Activated naive CD4-positive, alpha-beta T cell treated with anti-CD3 and anti-CD28 coated beads, Interleukin-2, amount 50 U/mL, for 16 hours (primary cell): ENCODE measurements at places on chromosomes 16 and 17.
A peak's percentile ranks its signal among the peaks of the same experiment; 100 is the strongest.

- no peak for DNase-seq
Observed at GRCh38 chr16:71473891-71474290, 11.8 kb upstream of the ZNF23 start.

- no peak for DNase-seq
Observed at GRCh38 chr16:50066482-50067289, 916 bp downstream of the HEATR3 start.

DNA sequence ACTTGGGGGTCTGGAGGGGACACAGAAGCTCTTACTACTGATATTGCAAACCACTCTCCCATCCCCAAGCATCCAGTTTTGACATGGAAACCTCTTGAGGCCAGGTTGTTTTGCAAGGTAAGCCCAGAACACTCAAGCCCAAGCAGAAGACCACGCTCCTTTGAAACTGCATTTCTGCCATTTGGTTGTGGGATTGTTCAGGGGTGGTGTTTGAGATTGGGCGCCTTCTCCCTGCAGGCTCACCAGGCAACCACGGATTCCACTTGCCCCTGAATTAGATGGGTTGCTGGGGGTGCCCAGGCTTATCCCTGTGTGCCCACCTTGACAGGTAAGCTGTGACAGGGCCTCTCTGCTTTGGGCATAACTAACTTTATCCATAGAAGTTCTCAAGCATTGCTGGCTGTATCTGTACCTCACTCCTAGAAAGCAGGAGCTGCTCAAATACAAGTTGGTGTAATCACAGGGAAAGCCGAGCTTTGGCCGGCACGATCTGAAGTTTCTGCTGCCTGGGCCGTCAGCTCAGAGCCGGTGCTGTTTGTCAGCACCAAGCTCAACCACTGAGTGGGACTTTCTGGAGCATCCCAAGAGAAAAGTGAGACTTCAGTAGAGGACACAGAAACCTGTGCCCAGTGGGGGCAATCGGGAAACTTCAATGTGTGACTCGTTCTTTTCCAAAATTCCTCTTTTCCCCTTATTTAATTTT is 93.6 kb downstream of the CYLD start:
- no peak for DNase-seq

- DNase-seq, result peak; percentile 95
Observed at GRCh38 chr17:61927208-61928100, at the start of gene INTS2. Gene INTS2 (minus strand): TSS chr17:61927982. CDS start chr17:61926644, 1,338 bp downstream.

- DNase-seq, result no peak
Observed at GRCh38 chr16:88035292-88035691, 84.1 kb downstream of the BANP start.

DNA sequence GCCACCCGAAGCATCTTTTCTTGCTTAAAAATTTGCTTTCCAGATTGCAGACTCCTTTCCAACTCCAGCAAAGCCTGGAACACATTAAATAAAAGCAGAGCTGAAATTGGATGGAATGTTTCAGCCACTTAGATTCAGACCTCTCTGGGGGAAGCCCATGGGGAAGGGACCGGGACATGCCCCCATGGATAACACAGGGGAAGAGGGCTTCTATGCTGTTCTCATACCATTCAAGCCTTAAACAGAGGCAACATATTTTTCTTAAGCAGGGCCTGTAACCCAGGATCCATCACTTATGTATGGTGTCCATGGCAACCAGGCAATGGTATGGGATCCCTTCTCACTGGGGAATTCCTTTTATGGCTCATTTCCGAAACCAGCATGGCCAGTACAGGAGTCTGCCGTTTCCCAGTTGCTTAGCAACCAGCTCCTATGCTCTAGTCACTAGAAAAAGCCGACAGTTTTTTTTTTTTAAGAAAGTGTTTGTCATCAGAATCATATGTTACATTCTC is 62.0 kb upstream of the MARCHF10 start:
- no peak for DNase-seq

- no peak for DNase-seq
Observed at GRCh38 chr16:56405977-56406672, 19.2 kb downstream of the AMFR start.
